Stimulated activated CD8-positive, alpha-beta memory T cell treated with anti-CD3 and anti-CD28 coated beads, Interleukin-4, amount 100 ng/mL, for 1 hour (primary cell): ENCODE measurements at places on chromosomes 2 and 18.

GRCh38 chr2:157444641-157445040 is 752 bp upstream of the CYTIP start:
- DNase-seq = no peak

DNA sequence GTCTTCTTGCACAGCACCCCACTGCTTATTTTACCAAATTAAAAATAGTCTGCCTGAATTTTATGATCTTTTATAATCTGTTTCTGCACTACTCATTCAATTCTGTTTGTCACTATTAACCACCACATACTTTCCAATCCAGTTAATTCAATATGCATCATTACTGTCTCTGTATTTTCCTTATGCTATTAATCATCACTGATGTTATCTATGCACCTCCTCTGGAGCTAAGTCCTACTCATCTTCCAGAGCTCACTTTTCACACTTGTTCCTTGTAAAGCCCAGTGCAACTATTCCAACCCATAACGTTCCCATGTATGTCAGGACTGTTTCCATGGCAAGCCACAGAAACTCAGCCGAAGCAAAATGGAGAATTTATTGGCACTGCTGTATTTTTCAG is 713.6 kb downstream of the PLCL1 start:
- no peak for DNase-seq

DNA sequence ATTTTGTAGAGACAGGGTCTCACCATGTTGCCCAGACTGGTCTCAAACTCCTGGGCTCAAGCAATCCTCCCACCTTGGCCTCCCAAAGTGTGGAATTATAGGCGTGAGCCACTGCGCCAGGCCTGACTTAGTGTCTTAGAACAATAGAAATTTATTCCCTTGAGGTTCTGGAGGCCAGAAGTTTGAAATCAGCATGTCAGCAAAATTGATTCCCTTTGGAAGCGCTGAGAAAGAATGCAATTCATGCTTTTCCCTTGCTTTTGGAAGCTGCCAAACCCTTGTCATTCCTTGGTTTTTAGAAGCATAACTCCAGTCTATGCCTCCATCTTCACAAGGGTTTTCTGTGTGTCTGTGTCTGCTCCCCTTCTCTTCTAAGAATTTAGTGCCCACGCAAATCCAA is 20.7 kb downstream of the ST8SIA3 start:
- DNase-seq = no peak

- no peak for DNase-seq
These were observed 65.8 kb downstream of the PSMG2 start for GRCh38 chr18:12768625-12769024.

- DNase-seq = no peak
These were observed 63.1 kb upstream of the B3GNT7 start for GRCh38 chr2:231332388-231332787.

DNA sequence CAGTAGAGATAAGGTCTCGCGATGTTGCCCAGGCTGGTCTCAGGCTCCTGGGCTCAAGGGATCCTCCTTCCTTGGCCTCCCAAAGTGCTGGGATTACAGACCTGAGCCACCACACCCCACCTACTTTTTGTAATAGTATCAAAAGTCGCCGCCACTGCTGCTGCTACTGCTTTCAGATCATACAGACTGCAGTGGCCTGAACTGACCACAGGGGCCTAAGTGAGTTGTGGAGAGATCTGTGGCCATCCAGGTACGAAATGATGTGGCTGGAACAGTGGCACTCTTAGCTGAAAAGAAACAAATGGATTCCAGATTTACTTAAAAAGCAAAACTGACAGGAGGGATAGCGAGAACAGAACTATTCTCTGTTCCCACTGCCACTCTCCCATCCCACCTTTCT is 32.9 kb upstream of the POMC start:
- no peak for DNase-seq
